ENCODE measurements at places on chromosomes 2 and 18.
A peak's percentile ranks its signal among the peaks of the same experiment; 100 is the strongest.

- peak; percentile 66 for DNase-seq
Measured at GRCh38 chr2:102753563-102754159, 8.2 kb upstream of the TMEM182 start.

GRCh38 chr18:7872569-7872968 is 305.5 kb downstream of the PTPRM start:
- DNase-seq = no peak

- no peak for DNase-seq
Measured at GRCh38 chr2:88693911-88694414, 2.5 kb downstream of the RPIA start.

DNA sequence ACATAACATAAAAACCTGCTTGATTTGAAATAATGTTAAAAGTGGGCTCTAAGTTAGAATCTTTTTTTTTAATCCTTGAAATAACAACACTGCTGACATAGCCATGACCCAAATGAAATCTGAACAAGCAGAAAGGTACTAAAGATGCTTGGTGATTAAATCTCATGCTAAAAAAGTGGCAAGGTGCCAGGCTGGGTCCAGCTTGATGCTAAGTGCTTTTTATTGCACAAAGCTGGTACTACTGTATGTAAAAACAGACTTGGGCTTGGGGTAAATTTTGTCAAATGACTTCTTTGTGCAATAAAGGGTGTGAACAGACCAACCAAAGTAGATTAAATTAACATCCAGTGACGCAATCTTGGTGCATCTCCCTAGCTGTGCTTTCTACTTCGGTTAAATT is 13.4 kb downstream of the BCL11A start:
- peak; percentile 39 for DNase-seq

DNA sequence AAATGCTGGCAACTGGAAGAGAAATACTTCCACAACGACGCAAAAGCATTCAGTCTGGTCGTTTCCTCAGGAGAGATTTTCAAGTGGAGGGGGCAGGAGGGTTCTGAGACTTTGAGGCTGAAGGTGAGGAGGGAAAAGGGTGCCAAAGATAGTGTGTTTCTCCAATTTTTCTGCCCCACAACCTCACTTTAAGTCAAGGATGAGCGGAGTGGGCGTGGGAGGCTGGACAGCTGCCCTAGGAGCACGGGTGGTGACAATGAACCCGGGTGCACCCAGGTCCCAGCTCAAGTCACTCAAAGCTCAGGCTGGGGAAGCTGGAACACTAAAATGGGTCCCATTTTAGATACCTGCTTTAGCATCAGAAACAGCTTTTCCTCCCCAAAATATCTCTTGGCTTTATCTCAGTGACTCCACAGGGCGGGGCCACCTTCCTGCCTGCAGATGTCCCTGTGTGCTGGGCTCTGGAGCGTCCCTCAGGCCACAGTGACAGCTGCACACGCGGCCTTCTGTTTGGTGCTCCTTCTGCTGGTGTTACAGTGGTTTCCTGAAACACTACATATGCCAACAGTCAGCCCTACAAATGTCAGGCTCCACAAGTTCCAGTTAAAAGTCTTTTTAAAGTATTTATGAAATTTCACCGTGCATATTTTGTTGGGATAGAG is 1.4 kb upstream of the MBP start:
- DNase-seq = peak; percentile 61

GRCh38 chr2:150681120-150681804 is 193.8 kb upstream of the RND3 start:
- no peak for DNase-seq

DNA sequence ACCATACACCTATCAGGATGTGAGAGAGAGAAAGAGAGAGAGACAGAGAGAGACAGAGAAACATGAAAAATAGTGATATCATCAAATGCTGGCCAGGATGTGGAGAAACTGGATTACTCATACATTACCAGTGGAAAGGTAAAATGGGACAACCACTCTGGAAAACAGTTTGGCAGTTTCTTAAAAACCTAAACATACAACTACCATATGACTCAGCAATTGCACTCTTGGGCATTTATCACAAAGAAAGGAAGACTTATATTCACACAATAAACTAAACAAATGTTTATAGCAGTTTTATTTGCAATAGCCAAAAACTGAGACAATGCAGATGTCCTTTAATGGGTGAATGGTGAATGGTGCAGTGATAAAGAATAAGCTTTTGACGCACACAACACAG is 29.1 kb downstream of the SLC4A3 start:
- no peak for DNase-seq
